ENCODE measurements at places on chromosomes 5 and 9. TPM values are rescaled to one million over a fixed set of nuclear protein-coding genes. Genes with fewer than 3 reads are reported as not detected.

Gene CCL28
- polyA plus RNA-seq = 0.37 TPM

DNA sequence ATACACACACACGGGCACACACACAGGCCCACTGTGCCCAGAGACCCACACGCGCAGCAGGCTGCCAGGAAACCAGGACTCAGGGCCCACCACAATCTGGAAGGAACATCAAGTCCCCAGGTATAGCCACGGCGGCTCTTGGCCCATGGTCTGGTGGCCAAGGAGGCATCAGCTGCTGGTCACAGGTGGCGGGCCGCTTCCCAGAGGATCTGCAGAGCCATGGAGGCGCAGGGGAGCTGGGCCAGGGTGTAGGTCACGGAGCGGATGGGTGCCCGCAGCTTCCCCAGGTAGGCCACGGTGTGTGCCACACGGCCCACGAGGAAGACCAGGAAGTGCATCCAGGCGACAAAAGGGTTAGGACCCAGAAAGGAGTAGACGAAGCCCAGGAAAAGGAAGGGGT lies 13.4 kb downstream of the PTGES start:
- no peak for DNase-seq

Gene PCSK5
- polyA plus RNA-seq = 17.9 TPM

- no peak for DNase-seq
Measured at GRCh38 chr9:75359638-75360037, 271.3 kb downstream of the OSTF1 start.

Gene LCN6
- not detected for polyA plus RNA-seq

Gene GPX8
- 57.5 TPM for polyA plus RNA-seq

- DNase-seq = no peak
Measured at GRCh38 chr5:21452449-21452848, 1400.7 kb downstream of the CDH12 start.

Gene CTNND2
- polyA plus RNA-seq = 0.53 TPM

Gene SLC34A1
- not detected for polyA plus RNA-seq

DNA sequence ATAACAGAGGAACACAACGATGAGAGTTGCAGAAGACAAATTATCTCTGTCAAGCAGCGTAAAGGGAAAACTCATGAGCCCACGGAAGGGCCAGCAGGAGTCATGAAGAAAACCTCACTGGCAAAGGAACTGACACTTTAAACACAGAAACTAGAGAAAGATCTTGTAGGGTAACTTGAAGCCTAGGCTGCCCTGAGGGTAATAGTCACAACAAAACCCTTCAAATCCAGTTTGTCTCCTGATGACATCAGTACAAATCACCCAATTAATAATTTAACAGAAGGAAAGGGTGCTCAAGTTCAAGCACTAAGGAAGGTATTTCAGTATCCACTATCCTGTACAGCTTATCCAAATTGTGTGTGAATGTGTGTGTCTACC lies 549.1 kb downstream of the MTRR start:
- peak; percentile 5 for DNase-seq

DNA sequence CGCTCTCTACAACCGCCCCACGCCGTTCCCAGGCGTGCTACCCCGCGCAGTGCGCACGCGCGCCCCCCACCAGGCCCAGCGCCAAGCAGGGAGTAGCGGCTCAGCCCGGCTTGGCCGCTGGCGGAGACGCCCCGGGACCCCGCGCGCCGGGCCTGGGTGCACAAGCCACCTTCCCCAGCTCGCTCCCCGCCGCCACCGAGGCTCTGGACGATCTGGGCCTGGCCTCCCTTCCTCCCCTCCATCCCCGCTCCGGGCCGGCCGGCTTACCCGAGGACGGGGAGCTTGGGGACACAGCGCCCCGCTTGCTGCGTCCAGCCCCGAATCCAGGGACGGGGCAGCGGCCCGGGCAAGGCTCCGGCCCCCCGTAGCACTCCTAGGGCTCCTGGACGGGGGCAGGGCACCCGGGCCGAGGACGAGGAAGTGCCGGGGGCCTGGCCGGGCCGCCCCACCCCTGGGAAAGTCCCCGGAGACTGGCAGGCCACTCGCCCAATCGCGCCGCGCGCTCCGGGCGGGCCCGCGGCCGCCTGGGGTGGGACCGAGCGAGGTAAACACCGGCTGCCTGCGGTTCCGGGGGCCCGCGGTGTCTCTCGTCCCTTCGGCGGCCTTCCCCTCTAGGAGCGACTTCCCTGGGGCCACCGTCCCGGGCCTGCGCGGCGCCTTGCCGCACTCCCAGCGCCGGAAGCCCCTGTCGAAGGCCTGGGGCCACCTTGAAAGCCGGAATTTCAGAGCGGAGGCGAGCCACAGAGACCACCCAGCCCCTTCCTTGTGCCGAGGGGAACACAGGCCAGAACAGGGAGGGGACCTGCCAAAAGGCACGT lies at the start of gene TNIP1:
TNIP1 (minus strand) TSS at position 422 of the 818 bp plus-strand sequence. CDS start 15,939 bp downstream, outside the sequence.
- DNase-seq = peak; percentile 96

- peak; percentile 37 for DNase-seq
Measured at GRCh38 chr5:5490774-5491347, 68.4 kb downstream of the ICE1 start.

DNA sequence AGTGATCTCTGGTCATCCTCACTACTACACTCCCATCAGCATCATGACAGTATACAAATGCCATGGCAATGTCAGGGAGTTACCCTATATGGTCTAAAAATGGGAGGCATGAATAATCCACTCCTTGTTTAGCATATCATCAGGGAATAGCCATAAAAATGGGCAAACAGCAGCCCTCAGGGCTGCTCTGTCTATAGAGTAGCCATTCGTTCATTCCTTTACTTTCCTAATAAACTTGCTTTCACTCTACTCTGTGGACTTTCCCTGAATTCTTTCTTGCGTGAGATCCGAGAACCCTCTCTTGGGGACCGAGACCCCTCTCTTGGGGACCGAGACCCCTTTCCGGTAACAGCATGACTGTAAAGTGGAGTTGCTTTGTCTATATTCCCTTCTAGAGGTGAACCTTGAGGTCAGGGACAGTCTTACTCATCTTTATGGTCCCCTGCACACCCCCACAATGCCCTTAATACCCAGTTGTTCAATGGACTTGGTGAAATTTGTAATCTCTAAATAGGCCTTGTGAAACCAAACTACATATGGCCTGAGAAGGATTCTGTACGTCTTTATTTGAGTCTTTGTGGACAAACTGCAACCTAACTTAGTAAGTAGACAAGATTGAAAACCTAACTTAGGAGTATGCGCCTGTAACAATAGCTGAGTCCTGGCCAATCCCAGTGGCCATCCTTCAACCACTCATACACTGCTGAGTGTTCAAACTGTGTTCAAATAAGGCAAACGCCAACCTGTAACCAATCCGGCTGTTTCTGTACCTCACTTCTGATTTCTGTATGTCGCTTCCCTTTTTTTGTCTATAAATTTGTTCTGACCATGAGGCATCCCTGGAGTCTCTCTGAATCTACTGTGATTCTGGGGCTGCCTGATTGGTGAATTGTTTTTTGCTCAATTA lies 32.3 kb upstream of the UBTD2 start:
- DNase-seq = no peak

DNA sequence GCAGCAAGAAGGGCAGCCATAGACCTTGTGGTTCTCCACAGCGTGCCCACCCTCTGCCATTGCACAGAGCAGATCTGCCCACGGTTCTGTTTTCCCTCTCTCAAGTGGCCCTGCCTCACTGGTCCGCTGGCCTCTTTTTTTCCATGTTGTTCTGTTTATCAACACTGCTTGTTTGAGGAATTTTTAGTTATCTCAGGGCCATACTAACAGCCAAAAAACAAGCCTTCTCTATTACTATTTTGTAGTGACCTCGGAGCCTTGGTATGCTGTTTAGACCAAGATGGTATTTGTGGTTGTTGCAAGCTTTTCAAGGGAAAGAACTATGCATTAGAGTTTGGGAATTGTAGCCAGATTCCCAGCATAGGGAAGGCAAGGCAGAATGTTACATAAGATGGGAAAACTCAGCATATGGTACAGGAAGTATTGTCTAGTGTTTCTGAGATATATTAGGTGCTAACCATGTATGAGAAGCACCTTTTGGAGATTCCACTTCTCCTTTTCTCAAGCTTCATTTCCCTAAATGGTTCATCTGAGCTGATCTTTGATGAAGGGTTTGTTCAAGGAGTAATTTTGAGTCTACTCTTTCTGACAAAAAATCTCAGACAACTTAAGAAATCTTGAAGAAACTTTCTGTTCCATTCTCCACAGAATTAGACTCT lies 54.3 kb downstream of the NUP214 start:
- DNase-seq = no peak

DNA sequence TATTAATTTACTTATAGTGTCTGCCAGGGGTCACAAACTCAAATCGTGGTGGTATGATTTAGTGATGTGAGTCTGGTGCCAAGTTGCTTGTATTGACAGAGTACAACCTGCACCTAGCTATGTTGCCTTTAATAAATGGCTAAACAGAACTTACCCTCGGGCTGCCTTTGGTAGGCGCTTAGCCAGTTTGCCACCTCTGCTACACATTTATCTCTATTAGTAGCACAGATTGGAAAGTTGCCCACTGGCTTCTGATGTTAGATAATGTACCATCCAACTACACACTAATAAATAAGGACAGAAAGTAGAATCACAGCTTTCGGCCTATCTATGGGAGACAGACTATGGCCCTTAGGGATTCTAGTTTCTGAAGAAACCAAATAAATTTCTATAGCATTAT lies 368.4 kb downstream of the MAN2A1 start:
- DNase-seq = no peak

Gene CKMT2
- polyA plus RNA-seq = 60.6 TPM

Gene FAT2
- polyA plus RNA-seq = 4.9 TPM

GRCh38 chr9:9615086-9615485 lies 997.7 kb downstream of the PTPRD start:
- DNase-seq = no peak

DNA sequence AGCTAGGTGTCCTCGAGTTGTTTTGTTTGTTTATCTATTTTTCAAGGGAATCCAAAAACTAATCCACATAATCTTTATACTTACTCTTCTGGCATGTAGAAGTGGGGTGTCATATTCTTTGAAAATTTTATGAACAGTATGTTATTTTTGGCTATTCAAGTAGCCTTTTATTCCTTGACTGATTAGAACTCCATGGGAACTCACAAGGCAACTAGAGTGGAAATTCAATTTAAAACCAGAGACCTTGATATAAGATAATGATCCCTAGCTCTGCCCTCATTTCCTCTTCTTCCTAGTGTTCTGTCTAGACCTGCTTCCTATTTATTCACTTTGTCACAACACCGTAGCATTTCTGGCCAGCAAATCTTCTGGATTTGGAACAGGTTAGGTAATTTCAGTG lies 1123.7 kb upstream of the C9orf72 start:
- DNase-seq = peak; percentile 6

Gene PCDHB9
- polyA plus RNA-seq = 2.1 TPM

DNA sequence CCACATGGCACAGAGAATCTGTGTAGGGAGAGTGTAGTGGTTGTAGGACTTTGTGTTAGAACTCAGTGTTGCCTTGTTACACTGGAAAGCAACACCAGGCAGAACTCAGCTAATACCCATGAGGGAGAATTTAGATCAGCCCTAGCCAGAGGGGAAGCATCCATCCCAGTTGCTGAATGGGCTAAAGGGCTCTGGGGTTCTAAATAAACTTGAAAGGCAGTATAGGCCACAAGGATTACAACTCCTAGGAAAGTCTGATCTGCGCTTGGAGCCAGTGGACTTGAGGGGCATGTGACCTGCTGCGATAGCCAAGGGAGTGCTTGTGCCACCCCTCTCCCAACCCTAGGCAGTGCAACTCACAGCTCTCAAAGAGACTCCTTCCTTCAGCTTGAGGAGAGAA lies 26.9 kb downstream of the PTGS1 start:
- DNase-seq = no peak

- no peak for DNase-seq
Measured at GRCh38 chr9:96084331-96084734, 208.8 kb downstream of the ERCC6L2 start.

DNA sequence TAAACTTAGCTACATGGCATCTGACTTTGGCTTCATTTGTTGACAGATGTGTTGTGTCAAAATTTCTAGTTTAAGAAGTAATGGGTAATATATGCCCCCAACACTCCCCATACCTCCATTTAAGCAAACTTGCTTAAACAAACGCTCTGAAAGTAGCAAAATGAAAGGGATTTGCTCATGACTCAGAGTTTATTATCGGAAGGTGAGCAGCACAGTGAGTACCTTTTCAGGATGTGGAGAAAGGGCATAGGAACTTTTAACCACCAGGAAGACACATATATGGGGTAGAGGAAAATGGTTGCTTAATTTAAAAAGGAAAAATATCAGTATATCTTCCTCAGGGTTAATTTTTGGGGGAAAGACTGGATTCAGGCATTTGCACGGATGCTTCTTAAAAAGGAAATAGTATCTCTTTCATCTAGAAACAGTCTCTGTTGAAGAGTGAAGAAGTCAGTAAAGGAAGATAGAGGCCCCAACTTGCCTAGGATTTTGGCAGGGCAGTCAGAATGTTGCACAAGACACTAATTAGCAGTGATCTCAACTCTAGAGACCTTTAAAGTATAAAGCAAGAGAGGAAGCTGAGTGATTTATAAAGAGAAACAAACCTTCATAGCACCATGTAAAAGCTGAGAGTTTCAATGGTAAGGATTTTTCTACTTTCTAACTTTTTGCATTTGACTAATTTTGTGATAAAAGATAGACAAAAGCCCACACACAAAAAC lies 155.1 kb downstream of the TRIO start:
- DNase-seq = no peak

DNA sequence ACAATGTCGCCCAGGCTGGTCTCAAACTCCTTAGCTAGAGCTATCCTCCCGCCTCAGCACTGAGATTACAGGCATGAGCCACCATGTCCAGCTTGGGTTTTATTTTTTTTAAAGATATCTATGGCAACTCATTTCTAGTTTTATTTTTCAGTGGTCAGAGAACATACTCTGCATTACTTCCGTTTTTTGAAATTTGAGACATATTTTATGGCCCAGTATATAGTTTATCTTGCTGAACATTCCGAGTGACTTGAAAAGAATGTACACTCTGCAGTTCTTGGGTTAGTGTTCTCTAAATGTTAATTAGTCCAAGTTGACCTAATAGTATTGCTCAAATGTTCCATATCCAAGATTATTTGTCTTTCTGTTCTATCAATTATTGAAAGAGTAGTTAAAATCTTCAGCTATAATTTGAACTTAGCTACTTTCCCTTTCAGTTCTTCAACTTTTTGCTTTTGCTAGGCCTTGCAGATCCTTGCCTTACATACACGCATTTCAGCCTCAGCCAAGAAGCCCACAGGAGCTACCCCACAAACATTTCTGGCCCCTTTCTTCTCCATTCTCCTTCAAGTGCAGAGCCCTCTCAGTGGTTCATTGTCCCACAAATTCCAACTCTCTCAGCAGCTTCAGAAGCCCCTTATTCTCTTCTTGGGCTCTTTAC lies 22.3 kb upstream of the SNAPC3 start:
- DNase-seq = no peak

DNA sequence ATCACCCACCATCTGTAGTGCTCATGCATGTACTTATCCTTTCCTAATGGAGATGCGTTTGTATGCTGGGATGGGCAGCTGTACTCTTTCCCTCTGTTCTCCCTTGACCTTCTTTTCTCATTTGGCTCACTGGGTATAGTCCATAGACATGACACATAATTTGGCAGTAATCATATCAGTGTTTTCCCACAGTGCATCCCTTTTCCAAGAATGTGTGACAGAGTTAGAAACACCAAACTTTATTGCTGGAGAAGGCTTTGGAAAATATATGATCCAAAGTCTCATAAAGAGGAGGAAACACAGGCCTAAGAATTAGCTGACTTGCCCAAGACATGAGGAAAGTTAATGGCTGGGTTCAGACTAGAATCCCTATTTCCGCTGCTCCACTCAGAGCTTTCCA lies 1233.4 kb upstream of the DMAC1 start:
- peak; percentile 49 for DNase-seq

Measured in muscle of leg (tissue), 16 donors.